ENCODE measurements at places on chromosomes 7 and 10. TPM values are rescaled to one million over a fixed set of nuclear protein-coding genes. Genes with fewer than 3 reads are reported as not detected.

GJD4 gene
- 0.21 TPM for total RNA-seq

MALRD1 gene
- total RNA-seq = 6.4 TPM

EN2 gene
- total RNA-seq = not detected

TAS2R41 gene
- 0.31 TPM for total RNA-seq

NEURL1 gene
- 46.2 TPM for total RNA-seq

CDC14C gene
- not detected for total RNA-seq

SFRP4 gene
- 49.5 TPM for total RNA-seq
